ENCODE measurements at places on chromosomes 16 and 17.
A peak's percentile ranks its signal among the peaks of the same experiment; 100 is the strongest.

DNA sequence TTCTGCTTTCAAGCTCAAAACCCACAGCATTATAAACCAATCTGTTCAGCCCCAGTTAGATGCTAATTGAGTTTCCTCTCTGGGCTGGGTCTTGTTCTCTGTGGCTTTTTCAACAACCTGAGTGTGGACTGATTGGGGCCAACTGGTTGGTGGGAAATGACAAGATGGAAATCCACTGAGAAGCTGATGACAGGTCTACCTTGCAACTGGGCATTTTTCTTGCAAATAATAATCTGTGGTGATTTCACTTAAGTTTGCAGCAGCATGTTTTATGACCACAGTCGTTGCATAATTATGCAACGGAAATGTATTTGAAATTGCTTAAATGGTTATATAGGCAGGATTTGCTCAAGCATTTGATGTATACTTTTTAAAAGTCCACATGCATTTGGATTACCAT is 69.9 kb downstream of the AKAP1 start:
- DNase-seq: no peak

- no peak for DNase-seq
Observed at GRCh38 chr16:88473666-88474534, 20.8 kb downstream of the ZFPM1 start.

DNA sequence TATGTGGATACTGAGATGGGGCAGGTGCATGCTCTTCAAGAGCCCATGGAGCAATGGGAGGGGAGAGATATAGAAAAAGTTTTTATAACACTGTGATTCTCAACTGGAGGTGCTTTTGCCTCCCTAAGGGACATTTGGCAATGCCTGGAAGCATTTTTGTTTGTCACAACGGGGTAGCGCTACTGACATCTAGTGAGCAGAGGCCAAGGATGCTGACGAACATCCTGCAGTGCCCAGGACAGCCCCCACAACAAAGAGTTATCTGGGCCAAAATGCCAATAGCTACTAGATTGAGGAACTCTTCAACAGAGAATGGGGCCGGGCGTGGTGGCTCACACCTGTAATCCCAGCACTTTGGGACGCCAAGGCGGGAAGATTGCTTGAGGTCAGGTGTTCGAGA is 67.2 kb upstream of the CLEC3A start:
- no peak for DNase-seq

- DNase-seq: no peak
Observed at GRCh38 chr17:6989779-6990178, 6.1 kb upstream of the ALOX12 start.

DNA sequence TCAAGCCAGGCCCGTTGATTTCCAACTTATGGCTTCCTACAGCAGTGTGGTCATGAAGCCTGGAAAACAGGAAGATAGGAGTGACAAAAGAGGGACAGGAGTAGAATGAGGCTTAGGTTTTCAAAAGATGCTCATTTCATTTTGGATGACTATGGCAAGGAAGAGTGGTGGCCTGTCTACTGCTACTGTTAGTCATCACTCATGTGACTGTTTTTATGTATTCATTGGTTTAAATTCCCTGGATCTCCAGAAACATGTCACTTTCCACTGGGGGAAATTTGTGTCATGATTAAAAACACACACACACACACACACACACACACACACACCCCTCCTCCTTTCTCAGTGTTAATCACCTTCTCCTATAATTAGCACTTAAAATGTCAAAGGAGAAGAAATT is 1.1 kb upstream of the CYLD start:
- DNase-seq: no peak

GRCh38 chr16:54110016-54110981 is 176.3 kb downstream of the IRX3 start:
- DNase-seq: no peak

DNA sequence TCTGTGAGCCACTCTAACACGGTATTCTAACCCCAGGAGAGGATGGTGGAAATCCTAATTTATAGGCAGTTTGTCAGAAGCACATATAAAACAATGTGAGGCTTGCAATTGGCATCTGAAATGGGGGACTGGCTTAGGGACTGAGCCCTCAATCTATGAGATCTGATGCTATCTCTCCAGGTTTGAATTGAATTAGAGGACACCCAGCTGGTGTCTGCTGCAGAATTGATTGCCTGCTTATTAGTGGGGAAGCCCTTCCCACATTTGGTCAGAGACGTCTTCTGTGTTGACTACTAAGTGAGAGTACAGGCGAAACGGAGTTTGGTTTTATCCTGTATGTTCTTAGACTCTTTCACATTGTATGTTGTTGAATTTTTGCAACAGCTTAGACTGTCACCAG is 13.6 kb upstream of the TMIGD1 start:
- no peak for DNase-seq

DNA sequence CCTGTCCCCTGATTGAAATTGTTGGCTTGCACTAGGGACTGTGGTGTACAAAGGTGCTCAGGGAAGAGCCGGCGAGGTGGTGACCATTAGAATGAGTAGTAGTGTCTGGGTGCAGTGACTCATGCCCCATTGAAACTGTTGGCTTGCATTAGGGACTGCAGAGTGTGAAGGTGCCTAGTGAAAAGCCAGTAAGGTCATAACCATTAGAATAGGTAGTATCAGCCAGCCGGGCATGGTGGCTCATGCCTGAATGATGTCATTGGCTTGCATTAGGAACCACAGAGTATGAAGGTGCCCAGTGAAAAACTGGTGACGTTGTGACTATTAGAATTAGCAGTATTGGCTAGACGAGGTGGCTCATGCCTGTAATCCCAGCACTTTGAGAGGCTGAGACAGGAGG is 78.9 kb downstream of the ABCC6 start:
- no peak for DNase-seq

GRCh38 chr17:72613396-72613795 is 479.1 kb downstream of the SLC39A11 start:
- DNase-seq: peak; percentile 50

DNA sequence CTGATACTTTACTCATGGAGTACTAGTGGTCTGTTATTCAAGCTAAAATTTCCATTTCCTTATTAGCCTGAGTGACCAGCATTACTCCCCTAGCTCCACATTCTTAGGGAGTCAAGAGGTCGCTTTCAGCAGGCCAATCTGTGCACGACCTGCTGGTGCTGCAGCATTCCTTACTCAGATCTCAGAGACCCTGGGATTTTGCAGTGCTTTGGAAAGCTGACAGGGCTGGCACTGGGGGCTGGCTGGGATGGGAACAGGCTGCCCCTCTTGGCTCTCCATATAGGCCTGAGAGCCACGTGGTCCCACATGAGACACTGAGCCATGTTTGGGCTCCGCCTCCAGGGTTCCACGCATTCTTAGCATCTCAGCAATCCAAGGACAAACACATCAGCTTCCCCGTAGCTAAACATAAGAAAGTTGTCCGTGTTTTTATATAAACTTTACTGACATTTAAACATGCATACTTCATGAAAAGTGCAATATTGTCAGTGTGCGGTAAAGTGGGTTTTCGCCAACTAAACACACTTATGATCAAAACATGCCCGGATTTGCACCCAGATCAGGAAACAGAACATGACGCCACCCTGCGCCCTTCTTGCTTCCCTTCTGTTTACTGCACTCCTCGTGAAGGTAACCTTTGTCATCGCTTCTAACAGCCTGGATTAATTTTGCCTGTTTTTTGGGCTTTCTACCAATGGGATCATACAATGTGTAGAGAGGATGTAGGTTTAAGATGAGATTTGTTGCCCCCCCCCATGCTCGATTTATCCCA is 254.5 kb upstream of the CACNG5 start:
- DNase-seq: peak; percentile 15

DNA sequence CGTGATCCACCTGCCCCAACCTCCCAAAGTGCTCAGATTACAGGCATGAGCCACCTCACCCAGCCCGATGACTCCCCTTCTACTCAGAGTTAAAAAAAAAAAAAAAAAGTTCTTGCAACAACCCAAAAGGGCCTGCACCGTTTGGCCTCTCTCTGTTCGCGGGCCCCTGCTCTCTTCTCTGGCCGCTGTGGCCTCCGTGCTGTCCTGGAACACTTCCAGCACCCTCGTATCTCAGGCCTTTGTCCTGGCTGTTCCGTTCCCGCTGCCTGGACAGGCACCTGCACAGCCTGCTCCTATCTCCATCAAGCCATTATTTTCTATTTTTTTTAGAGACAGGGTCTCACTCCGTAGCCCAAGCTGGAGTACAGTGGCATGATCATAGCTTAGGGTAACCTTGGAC is 10.8 kb downstream of the MYO1C start:
- no peak for DNase-seq

Measured in GM03348 (cell line).